RWPE1 (cell line): ENCODE measurements at places on chromosomes 1 and 21.
A peak's percentile ranks its signal among the peaks of the same experiment; 100 is the strongest.

GRCh38 chr1:246565751-246566127 is 322 bp downstream of the TFB2M start:
- DNase-seq, result peak; percentile 26

DNA sequence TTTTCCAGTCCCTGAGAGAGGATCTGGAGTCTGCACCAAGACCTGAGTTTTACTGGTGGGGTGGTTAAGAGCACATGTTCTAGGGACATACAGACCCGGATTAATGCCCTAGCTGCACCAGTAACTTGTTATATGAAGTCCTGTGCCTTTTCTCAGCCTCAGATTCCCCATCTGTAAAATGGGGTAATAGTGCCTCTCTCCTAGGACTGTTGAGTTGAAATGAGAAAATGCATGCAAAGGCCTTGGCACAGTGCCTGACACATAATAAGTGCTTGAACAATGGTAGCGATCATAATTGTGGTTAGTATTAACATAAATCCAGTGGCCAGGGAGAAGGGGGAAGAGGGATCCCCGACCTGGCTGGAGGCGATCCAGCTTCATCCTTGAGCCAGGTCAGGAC is 12.3 kb downstream of the AHDC1 start:
- no peak for DNase-seq

GRCh38 chr1:201153474-201154388 is 543 bp downstream of the TMEM9 start:
- no peak for DNase-seq

- no peak for DNase-seq
Observed at GRCh38 chr1:184656221-184656620, 98.4 kb downstream of the EDEM3 start.

GRCh38 chr1:231159202-231159962 is 2.5 kb upstream of the TRIM67 start:
- no peak for DNase-seq

- no peak for DNase-seq
Observed at GRCh38 chr1:201357636-201358348, 19.7 kb downstream of the TNNT2 start.

DNA sequence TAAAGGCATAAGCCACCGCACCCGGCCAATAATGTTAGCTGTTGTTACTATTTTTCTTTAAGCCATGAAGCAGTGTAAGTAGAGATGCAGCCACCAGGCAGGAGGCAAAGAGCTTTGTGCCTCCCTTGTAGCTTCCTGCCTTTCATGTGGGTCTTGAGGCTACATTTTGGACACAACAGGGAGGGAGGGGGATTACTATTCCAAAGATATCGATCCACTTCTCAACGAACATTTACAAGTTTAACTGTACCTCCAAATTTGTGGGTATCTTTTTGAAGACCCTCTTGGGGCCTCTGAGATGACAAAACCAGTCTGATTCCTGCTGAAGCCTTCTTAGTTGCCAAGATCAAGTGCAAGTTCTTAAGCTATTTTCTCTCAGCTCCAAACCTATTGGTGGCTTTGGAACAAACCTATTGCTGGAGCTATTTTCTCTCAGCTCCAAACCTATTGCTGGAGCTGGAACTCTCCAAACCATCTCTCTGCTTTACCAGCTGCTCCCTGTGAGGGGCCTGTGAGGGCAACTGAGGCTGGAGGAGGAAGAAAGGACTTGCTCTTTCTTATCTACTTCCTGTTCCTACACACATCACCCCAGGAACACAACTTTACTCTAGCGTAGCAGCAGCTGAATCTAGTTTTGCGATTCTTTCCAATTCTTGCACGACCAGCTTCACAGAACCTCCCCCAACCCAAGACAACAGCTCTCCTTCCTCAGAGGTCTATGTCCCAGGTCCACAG is 16.1 kb upstream of the RCAN3 start:
- DNase-seq, result no peak

DNA sequence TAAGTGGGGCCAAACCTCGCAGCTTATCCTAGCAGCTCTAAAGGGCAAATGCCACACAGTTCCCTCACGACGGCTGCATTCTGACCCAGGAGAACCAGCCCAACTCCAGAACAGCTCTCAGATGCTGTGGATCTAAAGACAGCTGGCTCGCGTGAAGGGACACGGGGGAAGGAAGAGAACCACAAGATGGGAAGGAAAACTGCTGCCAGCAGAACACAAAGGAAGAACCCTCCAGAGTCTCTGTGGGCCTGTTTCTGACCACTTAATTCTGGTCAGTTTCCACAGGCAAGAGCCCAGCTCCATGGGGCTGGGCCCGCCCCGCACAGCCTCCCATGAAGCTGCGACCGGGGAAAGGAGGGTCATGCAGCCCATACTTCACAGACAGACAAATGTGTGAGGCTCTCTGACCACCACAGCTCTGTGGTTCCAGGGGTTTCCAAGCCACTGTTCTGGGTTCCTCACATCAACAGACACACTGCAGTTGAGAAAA is 61.1 kb downstream of the SLC45A1 start:
- no peak for DNase-seq

DNA sequence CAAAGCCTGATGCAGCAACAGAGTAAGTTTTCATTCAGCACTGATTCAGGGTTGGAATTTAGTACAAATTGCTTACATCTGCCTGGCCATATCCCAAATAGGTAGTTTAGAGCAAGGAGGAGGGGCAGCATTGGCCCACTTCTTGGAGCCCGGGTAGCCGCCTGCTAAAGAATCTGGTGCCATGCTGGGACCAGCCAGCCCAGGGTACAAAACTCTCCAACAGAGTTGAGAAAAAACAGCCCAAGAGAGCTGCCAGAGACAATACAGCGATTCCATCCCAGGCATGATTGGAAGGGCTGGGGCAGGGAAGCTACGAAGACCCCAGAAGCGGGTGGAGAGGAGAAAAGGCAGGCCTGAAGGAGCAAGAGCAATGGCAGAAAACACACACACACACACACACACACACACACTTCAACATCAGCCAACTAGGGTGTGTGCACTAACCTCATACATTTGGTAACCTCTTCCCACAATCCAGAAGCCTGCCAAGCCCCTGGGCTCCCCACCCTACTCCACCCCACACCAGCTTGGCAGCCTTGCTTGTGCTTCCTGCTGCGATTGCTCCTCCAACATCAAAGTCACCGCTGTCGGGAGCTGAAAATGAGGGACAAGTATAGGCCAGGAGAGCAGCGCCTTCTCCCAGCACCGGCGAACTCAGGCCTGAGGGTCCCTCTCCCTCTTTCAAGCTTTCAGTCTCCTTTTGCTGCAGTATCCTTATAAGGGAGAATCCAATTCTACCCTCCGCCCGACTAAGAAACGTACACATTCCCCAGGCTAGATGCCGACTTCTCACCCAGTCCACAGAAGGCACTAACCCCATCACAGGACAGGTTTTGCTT is 1.2 kb downstream of the PIK3C2B start:
- DNase-seq, result peak; percentile 81

DNA sequence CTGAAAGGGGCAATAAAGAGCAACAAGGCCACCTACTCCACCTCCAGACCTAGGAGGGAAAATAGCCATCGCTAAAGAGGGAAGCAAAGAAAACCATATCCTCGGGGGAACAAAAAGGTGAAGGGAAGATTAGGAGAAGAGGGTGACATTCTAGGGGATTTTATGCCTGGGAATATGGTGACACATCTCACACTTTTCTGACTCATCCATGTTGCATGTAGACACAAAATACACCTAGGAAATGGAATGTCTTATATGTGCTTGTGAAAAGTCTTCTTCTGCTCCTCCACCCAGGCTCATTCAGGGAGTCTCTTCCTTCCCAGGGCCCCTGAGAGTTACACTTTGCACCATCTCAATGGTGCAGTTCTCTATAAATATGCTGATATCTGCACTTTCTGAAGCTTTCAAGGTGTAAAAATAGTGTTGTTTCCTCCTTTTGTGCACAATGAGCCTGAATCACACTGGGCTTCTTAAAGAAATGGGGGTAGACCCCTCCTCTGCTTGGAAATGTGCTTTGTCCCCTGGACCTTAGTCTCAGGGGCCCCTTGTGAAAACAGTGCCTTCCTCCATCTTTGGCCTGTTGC is 195.9 kb downstream of the CYYR1 start:
- DNase-seq, result peak; percentile 5

DNA sequence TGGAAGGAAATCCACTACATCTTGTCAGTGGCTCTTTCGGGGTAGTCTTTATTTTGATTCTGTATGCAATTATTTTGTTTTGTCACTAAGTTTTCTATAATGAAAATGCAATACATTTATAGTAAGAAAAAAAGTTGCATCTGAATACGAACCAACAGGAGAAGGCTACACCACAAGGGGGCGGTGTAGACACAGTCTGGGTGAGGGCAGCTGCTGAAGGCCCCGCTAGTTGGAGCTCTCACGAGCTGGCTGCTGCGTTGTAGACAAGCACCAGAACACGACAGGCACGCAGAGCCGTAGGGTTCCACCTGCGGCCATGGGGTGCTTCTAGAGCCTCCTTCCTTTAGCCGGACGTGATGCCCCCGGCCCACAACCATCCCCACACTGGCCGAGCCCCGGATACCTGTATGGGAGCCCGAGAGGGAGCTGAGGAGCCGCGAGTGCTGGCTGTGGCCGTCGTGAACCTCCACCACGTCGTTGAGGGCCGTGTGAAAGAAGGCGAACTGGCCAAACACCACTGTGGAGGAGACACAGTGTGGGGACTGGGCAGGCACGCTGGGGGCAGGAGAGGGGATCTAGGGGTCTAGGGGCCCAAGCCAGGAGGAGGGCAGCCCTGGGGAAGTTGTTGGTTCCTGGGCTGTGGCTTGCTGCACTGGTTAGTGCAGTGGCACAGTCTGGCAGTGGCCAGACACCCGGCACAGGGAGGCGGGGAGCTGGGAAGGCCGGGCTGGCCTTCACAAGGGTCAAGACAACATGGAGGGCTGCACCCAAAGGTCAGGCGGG is 160.8 kb downstream of the ZSCAN20 start:
- peak; percentile 71 for DNase-seq

DNA sequence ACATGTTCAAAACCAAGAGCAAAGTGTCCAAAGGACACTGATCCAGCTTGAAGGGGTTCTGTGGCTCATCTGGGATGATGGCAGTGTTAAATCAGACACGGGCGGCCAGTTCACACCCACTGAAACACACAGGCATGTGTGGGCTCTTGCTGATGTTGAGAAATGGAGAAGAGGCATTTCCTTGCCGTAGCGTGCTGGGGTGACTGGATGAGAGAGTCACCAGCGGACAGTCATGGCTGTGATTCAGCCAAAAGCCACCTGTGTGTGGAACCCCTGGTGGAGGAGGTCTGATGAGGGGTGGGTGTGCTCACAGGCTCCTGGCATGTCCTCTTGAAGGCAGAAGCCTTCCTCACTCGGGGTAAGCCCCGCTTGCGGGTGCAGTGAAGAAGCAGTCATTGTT is 7.2 kb downstream of the C1orf35 start:
- DNase-seq, result no peak

DNA sequence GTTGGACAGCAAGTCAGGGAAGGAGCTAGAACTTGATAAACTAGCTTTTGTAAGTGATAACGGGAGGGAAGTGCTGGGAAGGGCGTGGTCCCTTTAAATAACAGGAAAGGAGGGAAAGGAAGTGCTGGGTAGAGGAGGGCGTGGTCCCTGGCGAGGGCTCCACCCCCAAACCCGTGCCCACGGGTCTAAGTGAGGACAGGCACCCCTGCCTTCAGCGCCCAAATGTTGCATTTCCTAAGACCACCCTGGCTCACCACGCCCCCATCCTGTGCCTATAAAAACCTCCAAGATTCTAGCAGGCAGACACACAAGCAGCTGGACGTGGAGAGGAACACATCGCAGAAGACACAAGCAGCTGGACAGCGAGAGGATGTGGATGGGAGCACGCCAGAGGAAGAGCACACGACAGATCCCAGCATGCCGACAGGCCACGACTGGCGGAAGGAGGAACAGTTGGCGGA is 58.5 kb downstream of the PALMD start:
- no peak for DNase-seq
